ENCODE measurements at places on chromosomes 4 and X. TPM values are rescaled to one million over a fixed set of nuclear protein-coding genes. Genes with fewer than 3 reads are reported as not detected.

The AMBN gene
- not detected for total RNA-seq

DNA sequence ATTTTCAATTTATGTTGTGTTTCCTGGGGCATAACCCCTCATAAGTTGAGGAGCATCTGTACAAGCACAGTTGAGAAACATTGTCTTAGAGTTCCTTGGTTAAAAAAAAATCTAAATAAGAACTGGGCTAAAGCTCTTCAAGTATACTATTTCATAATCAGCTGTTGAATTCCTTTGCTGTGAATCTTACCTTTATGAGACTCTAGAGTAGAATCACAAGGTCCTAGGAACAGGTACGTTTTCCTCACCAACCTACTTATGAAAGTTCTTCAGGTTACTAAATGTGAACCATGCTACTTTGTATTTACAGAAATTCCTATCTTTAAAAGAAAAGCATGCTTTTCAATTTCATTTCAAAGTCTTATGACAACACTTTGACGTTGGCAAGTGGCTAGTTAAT is 20.9 kb upstream of the SOD3 start:
- no peak for DNase-seq

The TRIML2 gene
- total RNA-seq: not detected

DNA sequence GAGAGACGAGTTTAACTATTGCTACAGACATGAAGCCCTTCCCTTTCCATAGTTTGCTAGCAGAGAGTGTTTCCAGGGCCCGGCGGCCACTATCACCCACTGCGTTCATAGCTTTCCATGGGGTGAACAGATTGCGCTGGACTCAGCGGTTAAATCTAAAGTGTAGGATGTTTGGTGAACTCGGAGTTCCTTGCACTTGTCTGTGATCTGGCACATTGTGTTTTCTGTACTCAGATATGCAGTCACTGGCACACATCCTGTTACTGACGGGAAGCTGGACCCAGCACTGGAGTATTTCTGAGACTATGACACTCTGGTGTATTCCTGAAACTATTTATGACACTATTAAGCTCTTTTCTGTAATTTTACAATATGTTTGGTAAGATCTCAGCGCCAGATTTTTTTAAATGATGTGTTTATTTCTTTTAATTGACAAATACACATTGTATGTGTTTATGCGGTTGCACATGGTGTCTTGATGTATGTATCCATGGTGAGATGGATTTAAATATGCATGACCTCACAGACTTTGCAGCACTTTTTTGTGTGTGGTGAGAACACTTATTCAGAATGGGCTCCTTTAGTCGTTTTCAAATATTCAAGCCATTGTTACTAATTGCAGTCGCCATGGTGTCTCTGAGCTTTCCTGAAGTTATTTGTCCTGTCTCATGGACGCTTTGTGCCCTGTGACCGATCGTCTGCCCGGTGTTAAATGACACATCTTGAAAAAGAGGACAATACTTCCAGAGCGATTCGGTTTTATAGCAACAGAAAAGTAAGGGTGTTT is 14.1 kb downstream of the CD99 start:
- DNase-seq: no peak

DNA sequence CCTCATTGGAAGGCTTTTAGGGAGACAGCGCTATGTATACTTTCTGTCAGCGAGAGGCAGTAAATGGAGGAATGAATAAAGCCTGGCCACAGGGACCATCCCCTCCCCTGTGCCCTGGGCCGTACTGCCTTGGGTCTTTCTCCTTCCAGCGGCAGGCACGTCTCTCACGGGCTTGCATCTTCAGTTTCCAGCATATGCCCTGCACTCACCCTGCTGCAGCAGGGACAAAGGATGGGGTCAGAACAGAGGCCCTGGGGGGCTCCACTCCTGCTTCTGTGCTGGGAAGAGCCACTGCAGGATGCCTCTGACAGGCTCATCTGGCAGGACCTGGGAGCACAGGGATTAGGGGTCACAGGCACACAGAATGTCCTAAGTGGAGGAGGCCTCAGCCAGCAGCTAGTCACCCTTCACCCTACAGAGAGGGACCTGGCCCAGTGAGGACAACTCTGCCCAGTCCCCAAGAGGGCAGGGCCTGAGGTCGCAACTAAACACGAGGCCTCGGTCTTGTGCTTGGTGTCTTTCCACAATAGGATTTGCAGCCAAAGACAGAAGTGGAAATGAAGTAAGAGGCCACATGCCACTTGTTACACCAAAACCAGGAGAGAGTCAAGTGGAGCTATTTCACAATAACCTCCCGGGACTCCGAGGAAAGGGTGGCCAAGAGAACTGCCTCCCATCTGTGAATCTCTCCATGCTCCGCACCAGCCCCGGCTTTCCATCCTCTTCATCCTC is 150.8 kb downstream of the AFAP1 start:
- no peak for DNase-seq

The FAM9C gene
- total RNA-seq: not detected

GRCh38 chrX:87583679-87584078 is 66.1 kb downstream of the KLHL4 start:
- DNase-seq: no peak

The TRAM1L1 gene
- not detected for total RNA-seq

The NPY5R gene
- total RNA-seq: not detected

GRCh38 chr4:89048906-89049601 is 7.9 kb downstream of the FAM13A start:
- DNase-seq: no peak

DNA sequence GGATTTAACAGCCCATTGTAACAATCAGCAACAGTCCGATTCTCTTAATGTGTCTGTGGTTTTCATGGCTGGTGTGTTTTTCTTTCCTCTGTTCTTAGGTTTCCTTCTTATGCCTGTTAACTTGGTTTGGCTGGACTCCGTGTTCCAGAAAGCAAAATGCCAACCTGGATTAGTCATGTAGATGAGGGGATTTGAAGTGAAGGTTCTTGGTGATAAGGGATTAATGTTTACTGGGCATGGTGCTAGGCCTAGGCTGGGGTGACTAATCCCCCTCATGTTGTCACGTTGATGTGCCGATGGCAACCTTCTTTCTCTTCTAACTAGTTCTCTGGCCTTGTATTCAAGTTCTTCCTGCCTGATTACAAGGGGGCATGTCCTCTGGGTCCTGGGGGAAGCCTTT is 85.9 kb downstream of the REPS2 start:
- DNase-seq: no peak

GRCh38 chr4:87966095-87966496 is 9.4 kb upstream of the SPP1 start:
- DNase-seq: no peak

The EDA2R gene
- total RNA-seq: not detected

DNA sequence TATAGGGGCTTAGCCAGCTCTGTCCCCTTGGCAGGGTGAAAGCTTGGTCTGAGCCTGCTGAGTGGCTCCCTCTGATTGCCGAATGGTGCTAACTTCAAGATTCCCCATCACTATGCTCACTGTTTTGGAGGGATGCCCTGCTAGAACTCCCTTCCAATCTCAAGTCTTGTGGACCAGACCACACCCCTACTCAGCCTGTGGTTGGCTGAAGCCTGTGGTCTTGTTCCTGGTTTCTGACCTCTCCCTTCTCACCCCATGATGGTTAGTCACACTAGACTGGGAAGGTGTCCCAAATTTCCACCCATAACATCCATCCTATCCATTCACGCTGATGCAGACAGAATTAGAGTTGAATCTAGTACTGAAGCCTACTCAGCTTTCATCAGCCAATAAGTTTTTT is 184.7 kb upstream of the NDP start:
- DNase-seq: no peak

- DNase-seq: no peak
Observed at GRCh38 chr4:164212134-164212533, 541.8 kb upstream of the SMIM31 start.

DNA sequence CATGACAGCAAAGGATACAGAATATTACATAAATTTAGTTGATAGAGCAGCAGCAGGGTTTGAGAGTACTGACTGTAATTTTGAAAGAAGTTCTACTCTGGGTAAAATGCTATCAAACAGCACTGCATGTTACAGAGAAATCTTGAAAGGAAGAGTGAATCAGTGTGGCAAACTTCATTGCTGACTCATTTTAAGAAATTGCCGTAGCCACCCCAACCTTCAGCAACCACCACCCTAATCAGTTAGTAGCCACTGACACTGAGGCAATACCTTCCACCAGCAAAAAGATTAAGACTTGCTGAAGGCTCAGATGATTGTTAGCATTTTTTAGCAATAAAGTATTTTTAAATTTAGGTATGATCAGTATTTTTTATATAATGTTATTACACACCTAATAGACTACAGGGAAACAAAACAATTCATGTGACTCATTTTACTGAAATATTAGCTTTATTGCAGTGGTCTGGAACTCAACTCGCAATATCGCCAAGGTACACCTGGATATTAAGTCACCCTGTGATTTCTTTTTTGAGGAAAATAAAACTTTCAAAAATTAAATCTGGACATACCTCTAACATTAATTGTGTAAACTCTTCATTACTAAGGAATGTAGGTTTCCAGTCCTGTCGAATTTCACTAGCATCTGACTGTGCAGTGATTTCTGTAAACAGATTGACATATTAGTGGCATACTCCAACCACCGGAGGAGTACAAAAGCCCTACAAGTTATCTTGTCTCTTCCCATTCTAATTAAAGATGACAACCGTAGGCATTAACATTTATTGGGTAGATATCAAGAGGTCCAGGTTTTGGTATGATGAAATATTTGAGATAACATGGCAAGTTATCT is 71.1 kb downstream of the CLOCK start:
- peak; percentile 72 for DNase-seq

- no peak for DNase-seq
Observed at GRCh38 chr4:161188578-161188977, 975.2 kb downstream of the FSTL5 start.

DNA sequence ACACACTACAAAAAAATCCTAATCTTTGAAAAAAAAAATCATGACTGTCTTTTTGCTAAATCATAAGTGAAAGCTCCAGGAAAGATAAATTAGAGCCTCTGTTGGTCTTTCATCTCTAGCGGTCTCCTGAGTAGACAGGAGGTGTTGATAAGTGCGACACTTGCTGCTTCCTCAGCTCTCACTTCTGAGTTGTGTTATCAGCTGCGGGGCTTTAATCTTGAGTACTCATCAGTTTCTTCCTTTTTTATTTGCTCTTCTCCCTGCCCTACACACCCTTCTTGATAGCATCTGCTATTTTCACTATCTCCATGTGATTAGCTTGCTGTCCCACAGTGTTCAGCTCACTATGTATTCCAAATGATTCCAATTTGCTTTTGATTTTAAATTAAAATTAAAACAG is 1449.2 kb downstream of the C4orf33 start:
- DNase-seq: no peak

The MAGEC3 gene
- not detected for total RNA-seq

The POU3F4 gene
- not detected for total RNA-seq

GRCh38 chrX:10983526-10983925 is 127.6 kb upstream of the HCCS start:
- no peak for DNase-seq

DNA sequence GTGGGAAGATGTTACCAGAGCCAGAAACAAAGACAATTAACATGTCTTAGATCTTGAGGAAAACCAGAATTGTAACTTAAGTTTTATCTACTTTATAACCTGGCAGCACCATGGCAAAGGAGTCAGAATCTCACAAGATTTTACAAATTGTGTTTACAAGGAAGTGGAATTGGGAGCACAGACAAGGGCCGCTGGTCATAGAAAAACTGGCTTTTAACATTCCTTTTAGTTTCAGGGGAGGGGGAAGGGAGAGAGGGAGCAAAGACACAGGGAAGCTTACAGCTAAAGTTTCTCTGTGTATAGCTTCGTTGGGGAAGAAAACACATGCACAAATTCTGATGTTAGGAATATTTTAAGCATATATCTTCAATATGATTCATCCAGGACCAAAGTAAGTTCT is 10.3 kb upstream of the UGT2B11 start:
- DNase-seq: no peak

DNA sequence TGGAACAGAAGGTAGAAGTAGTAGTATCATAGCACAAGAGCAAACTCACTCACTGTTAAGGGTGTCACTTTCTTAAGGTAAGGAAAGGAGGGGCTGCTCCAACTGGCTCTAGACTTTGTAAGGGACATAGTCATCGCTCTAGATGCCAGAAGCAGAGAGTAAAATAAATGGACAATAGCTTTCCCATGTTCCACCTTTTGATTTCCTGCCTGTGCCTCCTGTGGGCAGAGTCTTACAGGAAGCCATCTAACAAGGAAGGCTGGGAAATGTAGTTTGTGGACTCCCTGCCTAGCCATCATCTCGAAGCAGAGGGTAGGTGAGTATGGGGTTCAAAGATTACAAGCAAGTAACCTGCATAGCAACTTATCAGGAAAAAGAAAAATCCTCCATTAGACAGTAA is 1.7 kb upstream of the METTL14 start:
- DNase-seq: no peak

The MRFAP1 gene
- 202 TPM for total RNA-seq

The HS3ST1 gene
- not detected for total RNA-seq

DNA sequence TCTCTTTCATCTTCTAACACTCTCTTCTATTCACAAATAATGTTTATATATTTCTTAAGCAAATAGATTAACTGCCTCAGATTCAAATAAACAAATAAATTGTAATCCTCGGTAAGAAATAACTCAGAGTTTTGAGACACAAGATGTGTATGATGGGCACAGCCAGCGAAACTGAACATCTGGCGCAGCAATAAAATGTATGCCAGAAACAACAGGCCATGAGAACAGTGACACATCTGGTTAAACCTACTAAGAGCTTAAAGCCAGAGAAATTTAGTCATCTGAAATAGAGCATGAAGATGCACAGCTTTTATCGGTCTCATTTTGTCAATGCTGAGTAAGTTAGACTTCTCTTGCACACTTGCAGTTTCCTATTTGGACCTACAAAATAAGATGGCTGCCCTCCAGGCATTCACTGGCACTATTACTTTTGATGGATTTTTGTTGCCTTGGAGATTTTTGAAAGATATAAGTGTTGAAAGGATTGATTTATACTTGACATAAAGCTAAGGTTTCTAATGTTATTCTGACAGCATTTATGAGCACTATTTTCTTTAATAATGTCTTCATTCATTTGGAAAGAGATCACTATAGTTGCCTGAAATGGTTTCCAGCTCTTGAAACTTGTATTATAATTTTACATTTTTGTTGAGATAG is 1444.0 kb downstream of the PCDH18 start:
- DNase-seq: no peak

The TEX13D gene
- total RNA-seq: not detected

GRCh38 chr4:185293202-185293601 is 83.8 kb downstream of the SNX25 start:
- no peak for DNase-seq

GRCh38 chr4:14967982-14968381 is 34.3 kb upstream of the CPEB2 start:
- no peak for DNase-seq

- DNase-seq: no peak
Observed at GRCh38 chr4:121062521-121062920, 9.8 kb downstream of the NDNF start.
